Activated B cell treated with CpG ODN at 0.5 μM for 24 hours (primary cell): ENCODE measurements at places on chromosomes 5 and 9. TPM values are rescaled to one million over a fixed set of nuclear protein-coding genes. Genes with fewer than 3 reads are reported as not detected.

- no peak for DNase-seq
Measured at GRCh38 chr9:16180546-16180945, 627.7 kb downstream of the CCDC171 start.

- no peak for DNase-seq
Measured at GRCh38 chr5:133523013-133523658, 89.2 kb downstream of the FSTL4 start.

ARHGAP26 gene
- 14.0 and 20.9 TPM in 2 replicates for total RNA-seq

DNA sequence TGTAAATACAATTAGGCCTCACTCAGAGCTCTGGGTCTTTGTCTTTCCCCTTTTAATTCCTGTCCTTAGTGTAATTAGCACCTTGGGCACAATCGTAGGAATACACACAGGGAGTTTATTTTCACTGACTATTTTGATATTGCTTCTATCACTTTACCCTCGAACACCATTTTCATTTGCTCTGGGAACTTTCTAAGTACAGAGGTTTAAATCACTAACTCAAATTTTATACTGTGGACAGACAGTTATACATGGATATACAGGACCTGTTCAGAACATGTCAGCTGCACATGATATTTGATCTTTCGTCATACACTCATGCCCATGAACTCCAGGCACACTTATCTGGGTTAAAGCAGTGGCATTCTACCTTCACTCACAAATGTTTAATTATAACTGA lies 217.8 kb upstream of the TMEM161B start:
- no peak for DNase-seq

GRCh38 chr5:38369692-38370091 lies 111.3 kb downstream of the EGFLAM start:
- DNase-seq = no peak

AIF1L gene
- total RNA-seq = not detected in 2 replicates

- DNase-seq = no peak
Measured at GRCh38 chr9:82558855-82559630, 503.9 kb downstream of the RASEF start.

RAPGEF1 gene
- 278 and 318 TPM in 2 replicates for total RNA-seq

GRCh38 chr5:93039888-93040287 lies 541.1 kb downstream of the NR2F1-AS1 start:
- no peak for DNase-seq

DNA sequence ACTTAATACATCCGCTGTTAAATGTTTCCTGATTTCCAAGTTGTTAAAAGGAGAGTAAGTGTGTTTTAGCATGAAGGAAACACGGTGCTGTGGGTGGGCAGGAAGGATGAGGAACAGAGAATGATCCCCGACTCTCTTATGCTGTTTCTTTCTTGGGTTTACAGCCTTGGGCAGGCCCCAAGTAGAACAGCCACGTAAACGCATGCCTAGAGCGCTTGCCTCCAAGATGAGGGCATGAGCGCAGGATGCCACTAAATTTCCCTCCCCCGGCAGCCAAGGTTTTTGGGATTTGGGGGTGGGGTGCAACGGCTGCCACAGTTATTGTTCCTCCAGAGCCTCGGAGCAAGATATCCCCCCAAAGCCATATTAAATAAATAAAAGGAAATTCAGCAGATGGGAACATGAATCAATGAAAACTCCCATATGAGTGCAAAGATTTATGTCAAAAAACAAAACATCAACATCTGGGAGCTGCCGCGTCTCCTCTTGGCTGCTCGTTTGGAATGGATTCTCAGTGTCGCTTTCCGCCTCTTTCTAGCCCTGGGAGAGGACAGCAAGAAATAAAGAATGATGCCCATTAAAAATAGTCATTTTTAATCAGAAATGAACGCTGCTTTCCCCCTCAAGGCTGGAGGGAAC lies 10.0 kb upstream of the DELE1 start:
- no peak for DNase-seq

- DNase-seq = no peak
Measured at GRCh38 chr5:30063503-30063902, 1130.0 kb upstream of the CDH6 start.

DNA sequence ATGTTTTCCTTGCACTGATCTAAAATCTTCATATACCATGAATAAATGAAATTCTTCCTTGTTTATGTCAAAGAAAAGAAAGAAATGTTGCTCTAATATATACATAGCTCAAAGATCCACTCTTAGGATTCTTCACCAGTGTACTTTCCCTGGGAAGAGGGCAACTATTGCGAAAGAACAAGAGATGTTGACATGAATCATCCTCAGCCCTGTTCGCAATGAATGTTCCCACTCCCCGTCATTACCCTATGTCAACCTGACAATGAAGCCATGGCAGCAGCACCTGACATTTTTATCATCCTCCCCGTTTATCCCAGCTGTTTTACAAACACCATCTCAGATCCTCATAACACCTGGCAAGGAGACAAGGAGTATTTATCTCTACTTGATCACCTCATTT lies 409.1 kb upstream of the GRIA1 start:
- DNase-seq = no peak

- DNase-seq = no peak
Measured at GRCh38 chr5:115471345-115472063, 73.1 kb downstream of the FEM1C start.

SKP1 gene
- total RNA-seq = 193 and 211 TPM in 2 replicates

GRCh38 chr5:151742870-151743294 lies 15.5 kb downstream of the ATOX1 start:
- no peak for DNase-seq

- no peak for DNase-seq
Measured at GRCh38 chr5:113036321-113036720, 59.7 kb downstream of the DCP2 start.

ZNF454 gene
- not detected in 2 replicates for total RNA-seq

GRCh38 chr5:57452885-57453284 lies 29.7 kb downstream of the ACTBL2 start:
- no peak for DNase-seq

DNA sequence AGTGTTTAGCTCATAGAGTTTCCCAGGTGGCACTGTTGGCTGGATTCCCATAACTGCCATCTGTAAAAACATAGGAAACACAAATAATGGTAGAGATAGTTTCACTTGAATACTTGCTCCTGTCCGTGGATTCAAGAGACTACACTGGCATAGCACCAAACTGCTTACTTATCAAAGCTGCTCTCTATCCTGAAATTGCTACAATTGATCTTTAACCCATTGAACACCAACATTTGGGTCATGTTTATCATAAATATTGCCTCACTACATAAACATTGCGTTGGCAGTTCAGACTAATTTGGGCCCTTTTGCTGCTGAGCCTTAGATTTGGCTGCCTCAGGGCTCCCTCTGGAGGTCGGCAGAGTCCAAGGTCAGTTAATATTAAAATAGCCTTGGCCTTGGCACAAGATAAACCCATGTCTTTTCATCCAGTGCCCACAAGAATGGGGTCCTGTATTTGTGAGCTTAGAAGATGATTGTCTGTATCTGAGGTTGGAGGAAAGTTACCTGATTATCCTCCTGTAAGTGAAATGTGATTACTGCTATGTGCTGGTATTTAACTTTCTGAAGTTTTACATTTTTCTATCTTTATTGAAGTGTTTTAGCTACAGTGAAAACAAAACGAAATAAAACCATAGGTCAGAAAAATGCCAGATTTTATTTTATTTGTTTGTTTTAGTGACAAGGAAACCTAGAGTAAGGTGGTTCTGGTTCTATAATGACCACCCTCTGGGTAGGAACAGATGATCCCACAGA lies 4.0 kb upstream of the RANBP3L start:
- DNase-seq = no peak

DNA sequence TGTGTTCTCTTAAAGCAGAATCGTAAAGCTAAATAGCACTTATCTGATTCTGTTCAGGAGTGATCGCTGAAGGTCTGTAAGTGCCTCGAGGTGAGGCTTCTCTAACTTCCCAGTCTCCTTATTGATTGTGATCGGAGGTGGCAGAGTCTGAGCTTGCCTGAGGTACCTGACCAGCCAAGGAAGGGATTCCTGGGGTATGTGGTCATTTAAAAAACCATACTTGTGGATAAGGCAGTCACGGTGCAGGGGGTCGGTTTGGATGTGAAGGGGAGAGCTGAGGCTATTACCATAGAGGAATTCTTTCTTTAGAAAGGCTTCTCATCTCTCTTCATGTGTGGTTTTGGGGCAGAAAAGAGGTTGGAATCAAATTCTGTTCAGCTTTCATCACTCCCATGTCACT lies 193.7 kb downstream of the TLE4 start:
- DNase-seq = no peak
